ENCODE measurements at places on chromosomes 1 and 21.

- peak; percentile 71 for DNase-seq
Measured at GRCh38 chr1:201383647-201384405, 6.3 kb upstream of the TNNT2 start.

- peak; percentile 9 for DNase-seq
Measured at GRCh38 chr1:113747376-113747775, 11.9 kb downstream of the PHTF1 start.

GRCh38 chr1:192603218-192603787 lies 27.7 kb downstream of the RGS1 start:
- DNase-seq: no peak

GRCh38 chr1:244138399-244138798 lies 87.3 kb downstream of the ZBTB18 start:
- DNase-seq: no peak

DNA sequence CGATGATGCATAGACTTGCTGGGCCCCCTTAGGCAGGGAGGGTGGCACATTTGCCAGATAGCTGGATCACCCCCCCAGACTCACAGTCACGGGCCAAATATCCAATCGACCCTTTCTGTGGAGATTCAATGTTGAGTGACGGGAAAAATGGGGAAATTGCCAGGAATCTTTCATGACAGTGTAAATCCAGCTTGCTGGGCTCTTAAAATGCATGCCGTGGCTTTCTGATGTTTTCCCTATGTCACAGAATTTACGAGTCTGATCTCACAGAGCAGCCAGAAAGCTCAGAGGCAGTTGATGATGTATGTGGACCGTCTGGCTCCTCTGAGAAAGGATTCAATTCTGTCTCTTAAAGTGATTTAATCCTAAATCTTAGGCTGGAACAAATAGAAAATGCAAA lies 150.1 kb upstream of the ZNF644 start:
- DNase-seq: no peak

GRCh38 chr1:161379071-161379470 lies 11.4 kb upstream of the CFAP126 start:
- DNase-seq: no peak

GRCh38 chr1:173048621-173049321 lies 2.0 kb downstream of the TNFSF18 start:
- no peak for DNase-seq

DNA sequence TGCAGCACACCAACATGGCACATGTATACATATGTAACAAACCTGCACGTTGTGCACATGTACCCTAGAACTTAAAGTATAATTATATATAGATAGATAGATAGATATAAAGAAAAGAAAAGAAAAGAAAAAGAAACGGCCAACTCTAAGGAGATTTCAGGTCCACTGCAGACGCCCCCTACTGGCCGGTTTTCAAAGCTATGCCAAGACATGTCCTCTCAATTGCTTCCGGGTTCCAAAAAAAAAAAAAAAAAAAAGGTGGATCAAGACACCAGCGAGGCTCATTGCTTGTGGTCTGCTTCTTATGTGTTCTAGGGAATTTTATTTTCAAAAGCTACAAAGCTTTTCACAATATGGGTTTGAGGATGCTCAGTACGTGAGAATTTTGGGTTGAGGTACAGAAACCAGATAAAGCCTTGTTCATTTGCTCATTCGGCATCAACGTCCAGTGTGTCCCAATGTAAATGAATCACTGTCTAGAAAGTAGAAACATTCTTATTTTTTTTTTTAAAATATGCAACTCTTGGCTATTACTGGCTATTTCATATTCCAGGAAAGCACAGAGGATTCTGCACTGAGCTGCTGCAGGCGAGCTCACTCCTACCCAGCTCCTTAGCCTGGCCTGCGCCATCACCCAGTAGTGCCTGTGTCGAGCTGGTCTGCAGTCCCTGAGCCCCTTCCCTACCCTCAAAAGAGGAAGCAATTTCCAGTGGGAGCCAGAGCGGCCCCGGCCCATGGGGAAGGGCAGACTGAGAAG lies 643.0 kb downstream of the KIF26B start:
- DNase-seq: no peak

- DNase-seq: no peak
Measured at GRCh38 chr1:67792741-67793458, 40.4 kb downstream of the GNG12 start.

- DNase-seq: no peak
Measured at GRCh38 chr1:182702826-182703524, 18.6 kb upstream of the RGS8 start.

DNA sequence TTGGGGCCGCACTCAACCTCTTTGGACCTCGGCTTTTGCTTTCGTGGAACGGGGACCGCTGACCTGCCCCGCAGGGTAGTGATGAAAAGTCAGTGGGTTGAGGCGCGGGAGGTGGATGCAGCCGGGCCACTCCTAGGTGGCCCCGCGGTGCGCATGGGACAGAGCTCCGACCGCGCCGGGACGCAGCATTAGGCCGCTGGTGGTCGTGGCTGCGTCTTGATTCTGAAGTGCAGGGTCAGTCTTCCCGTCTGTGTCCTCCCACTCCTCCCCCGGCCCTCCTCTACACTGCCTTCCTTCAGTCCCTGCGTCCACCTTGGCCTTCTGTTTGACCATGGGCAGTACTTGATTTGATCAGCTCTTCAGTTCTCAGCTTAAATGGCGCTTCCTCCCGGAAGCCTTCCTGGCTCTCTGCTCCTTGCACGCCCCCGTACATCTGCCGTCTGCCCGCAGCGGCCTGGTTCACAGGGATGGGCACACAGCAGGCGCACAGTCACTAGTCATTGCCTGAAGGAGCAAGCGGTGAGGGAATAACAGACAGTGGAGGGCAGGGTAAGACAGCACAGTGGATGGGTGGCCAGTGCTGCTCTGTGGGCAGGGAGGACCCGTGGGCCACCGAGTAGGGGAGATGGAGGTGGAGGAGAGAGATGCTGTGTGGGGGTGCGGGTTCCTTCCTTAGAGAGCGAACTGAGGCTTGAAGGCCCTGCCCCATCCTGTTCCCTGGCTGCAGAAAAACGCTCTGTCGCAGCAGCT lies 633 bp downstream of the THEMIS2 start:
- DNase-seq: no peak

Data from urothelium cell line (cell line).